ENCODE measurements at places on chromosomes 16 and 17.

DNA sequence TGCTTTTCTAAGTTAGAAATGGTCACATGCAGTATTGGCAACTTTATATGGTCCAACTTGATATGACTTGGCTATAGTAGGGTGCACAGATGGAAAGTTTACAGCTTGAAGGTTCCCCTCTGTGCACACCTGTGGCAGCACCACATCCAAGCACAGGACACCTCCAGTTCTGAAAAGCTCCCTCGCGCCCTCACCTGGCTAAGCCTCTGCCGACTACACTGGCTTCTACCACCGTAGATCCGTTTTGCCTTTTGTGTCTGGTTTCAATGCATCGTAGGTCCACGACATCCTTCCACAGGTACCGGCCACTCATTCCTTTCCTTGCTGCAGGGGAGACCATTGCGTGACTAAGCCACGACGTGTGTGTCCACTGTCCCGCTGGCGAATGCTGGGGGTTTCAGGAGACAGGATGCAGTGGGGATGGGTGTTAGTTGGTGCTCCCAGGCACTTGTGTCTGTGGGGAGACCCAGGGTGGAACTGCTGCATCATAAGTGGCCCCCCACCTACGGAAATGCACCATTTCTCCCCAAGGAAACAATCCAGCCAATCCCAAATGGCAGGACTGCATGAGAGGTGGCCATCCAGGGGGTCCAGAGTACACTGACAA lies 4.9 kb upstream of the RASD1 start:
- no peak for DNase-seq

- no peak for DNase-seq
Measured at GRCh38 chr17:12979826-12980500, 37.9 kb downstream of the ELAC2 start.

DNA sequence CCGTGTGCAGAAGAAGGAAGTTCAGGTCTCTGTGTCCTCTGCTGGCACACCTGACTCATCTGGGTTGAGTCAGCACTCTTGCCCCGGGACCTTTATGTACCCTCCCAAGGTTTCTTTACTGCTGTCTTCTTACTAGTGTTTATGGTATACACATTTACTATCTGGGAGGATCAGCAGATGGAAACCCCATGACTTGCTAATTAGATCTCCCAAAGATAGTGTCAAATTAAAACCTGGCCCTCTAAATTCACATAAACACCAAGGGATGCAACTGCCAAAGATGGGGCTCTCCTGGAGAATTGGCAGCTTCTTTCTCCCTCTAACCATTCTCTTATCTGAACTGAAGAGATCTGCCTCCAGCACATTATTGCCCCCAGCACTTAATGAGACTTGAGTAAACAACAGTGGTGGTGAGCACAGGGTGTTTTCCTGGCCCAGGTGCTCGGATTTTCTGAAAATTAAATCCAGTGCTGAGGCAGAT lies 718.1 kb upstream of the SOX9 start:
- DNase-seq: no peak

DNA sequence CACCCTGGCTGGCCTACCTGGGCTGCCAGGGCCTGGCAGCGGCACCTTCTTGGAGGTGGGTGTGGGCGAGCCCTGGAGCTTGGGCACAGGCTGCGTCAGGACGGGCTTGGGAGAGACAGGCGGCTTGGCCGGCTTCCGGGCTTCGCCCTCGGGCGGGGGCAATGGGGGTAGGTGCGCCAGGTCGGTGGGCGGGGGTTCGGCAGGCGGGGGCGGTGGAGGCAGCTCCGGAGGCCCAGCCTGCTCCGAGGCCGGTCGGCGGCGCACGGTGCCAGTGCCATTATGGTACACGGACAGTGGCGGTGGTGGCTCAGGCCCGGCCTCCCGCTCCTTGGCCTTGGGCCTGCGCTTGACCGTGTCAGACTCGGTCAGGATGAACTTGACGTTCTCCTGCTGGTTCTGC lies 16.8 kb downstream of the CASKIN1 start:
- DNase-seq: no peak

DNA sequence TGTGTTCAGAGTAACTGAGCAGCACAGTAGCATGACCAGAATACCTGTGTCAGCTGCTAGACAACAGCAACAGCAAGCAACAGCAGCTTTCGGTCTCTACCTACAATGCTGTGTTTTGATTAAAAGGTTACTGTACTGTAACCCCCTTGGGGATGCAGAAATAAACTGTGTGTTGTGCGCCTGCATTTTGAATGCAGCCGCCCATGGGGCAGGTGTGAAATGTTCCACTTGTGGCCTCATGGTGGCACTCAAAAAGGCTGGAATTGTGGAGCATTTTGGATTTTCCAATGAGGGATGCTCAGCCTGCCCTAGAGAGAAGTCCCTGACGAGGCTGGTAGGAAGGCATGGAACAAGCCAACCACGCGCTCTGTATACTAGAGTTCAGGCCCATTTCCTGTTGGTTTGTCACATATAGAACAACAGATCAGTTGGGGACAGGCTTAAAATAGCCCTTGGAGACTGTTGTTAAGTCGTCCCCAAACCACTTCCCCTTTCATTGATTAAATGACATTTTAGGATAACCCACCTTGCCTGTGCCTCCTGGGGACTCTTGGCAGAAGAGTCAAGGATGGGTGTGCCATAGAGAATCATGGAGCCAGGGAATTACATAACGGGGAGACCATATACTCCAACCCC lies 27.1 kb downstream of the SCPEP1 start:
- DNase-seq: no peak

Data from T-helper 17 cell (primary cell).